ENCODE measurements at places on chromosomes 6 and 20. TPM values are rescaled to one million over a fixed set of nuclear protein-coding genes. Genes with fewer than 3 reads are reported as not detected.
A peak's percentile ranks its signal among the peaks of the same experiment; 100 is the strongest.

PRSS35 gene
- total RNA-seq: not detected

LRP11 gene
- total RNA-seq: 5.6 TPM

COX4I2 gene
- 10.4 TPM for total RNA-seq

EYA4 gene
- 66.3 TPM for total RNA-seq

COL11A2 gene
- 0.33 TPM for total RNA-seq

SLC17A1 gene
- total RNA-seq: not detected

PRPH2 gene
- 3.8 TPM for total RNA-seq

DNA sequence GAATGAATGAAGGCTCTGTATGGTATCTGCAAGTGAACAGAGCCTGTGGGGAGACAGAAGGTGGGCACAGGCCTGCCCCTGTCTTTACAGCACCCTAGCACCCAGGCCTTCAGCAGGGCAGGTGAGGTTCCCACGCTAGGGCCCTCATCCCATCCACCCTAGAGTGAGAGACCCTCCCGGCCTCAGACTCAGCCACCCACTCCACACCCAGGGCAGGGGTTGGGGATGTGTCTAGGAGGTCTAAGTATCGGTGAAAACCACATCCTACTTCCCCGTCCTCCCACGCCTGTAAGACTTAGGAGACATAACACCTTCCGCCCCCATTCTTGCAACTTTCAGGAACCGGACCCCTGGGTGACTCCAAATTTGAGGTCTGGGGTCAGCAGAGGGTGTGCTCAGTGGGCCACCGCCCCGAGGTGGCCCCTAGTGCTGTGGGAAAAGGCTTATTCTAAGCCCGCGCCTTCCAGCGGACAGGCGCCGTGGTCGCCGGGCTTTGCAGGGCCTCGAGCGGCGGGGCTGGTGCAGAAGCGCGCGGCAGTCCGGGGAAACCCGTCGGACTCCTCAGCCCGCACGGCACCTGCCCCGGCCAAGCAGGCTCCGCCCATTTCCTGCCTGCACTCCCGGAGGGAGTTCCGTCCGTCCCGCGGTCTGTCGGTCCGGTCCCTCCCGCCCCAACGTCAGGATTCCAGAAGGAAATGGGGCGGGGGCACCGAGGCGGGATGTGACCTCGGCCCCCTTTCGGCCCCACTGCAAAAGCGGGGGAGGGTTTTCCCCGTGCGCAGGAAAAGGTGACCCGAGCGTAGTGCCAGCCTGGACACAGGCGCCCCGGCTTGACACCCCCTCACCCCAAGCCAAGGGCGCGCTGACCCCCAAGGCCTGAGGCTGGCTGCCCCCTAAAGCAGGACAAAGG lies 868 bp downstream of the SAMD10 start:
- H3K36me3 ChIP-seq: peaks cover 10% of the 10 kb centered on the region
- peak overlapping the region; percentile 50 for H3K27ac ChIP-seq
- H3K4me1 ChIP-seq: peaks cover 33% of the 10 kb centered on the region
- no peak for DNase-seq

GRCh38 chr6:134288538-134289203 lies 29.2 kb downstream of the SGK1 start:
- H3K36me3 ChIP-seq: no peaks in the 10 kb centered on the region
- H3K4me3 ChIP-seq: no peak overlapping the region
- no peak for DNase-seq
- peaks cover 5% of the 10 kb centered on the region for H3K4me1 ChIP-seq
- H3K27ac ChIP-seq: no peak overlapping the region

GRCh38 chr20:41716911-41717310 lies 98.7 kb upstream of the CHD6 start:
- no peaks in the 10 kb centered on the region for H3K4me1 ChIP-seq
- H3K27ac ChIP-seq: no peak overlapping the region
- H3K36me3 ChIP-seq: no peaks in the 10 kb centered on the region
- no peak overlapping the region for H3K4me3 ChIP-seq

GRCh38 chr20:24422091-24422760 lies 47.2 kb upstream of the SYNDIG1 start:
- H3K27ac ChIP-seq: no peak overlapping the region
- no peaks in the 10 kb centered on the region for H3K27me3 ChIP-seq
- DNase-seq: no peak
- H3K36me3 ChIP-seq: no peaks in the 10 kb centered on the region
- H3K4me1 ChIP-seq: no peaks in the 10 kb centered on the region

DNA sequence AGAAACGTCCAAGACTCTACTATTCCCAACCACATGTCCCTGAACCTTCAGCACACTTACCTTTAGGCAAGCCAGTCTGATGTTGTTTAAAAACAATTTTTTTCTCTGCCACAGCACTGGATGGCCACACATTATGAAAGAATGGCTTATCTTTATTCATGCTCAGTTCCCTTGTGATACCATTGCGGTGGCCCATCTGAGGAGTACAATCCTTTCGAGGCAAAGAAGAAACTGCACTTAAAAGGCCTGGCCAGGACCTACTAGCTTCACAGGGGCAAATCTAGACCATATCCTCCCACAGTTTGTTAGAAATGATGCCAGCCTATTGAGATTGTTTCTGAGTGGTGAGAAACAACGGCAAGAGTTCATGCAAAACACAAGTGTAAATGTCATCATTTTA lies 88.4 kb upstream of the PLEKHG1 start:
- no peak overlapping the region for H3K27ac ChIP-seq
- no peak overlapping the region for H3K4me3 ChIP-seq
- H3K27me3 ChIP-seq: no peaks in the 10 kb centered on the region

DNA sequence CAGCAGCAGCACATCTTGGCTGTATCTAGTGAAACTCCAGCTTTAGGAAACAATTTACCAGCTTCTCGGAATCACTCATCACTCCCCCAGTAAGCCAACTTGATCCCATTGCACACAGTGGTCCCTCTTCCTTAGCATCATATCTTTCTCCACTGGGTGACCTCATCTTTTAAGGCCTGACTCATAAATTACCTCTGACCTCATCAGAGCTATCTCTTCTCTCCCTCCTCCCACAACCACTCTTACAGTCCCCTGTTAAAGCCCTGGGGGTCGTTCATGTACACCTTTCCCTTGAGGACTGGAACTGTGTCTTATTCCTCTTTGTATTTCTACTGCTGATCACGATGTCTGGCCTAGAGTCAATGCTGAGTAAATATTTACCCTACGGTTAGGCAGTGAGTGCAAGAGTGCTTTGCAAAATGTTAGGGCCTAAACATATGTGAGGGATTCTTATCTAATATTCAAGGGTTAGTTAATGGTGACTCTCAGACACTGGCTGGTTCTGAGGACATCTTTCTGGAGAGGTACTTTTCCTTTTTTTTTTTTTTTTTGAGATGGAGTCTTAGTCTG lies 187.2 kb downstream of the LRFN2 start:
- no peaks in the 10 kb centered on the region for H3K27me3 ChIP-seq
- DNase-seq: no peak
- H3K4me1 ChIP-seq: peaks cover 26% of the 10 kb centered on the region
- no peak overlapping the region for H3K27ac ChIP-seq

DNA sequence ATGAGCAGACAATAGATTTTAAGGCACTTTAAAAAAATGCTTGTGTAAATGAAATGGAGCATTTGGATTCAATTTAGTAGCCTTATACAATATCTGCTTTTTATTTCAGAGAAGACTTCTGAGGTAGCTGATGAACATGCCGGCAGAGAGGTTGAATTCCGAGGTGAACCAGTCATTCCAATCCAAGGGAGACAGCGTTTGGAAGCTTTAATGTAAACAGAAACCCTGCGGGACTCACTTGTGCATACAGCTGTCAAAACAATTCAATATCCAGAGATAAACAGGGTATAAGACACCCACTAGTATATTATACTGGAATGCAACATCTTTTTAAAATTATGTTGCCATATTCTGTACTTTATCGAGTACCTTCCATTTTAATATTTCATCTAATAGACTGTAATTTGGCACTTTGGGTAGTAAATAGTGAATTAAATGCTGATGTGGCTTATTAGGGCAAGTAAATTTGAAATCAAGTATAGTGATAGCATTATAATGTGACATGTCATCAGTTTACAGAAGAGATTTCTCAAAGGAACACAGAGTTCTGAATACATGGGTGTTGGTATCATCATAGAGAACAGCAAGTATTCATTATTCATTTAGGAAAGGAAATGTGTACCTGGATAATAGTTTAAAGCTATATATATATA lies 347.7 kb downstream of the PRKN start:
- H3K27me3 ChIP-seq: no peaks in the 10 kb centered on the region
- peaks cover 4% of the 10 kb centered on the region for H3K4me1 ChIP-seq
- no peak overlapping the region for H3K4me3 ChIP-seq
- H3K36me3 ChIP-seq: no peaks in the 10 kb centered on the region
- no peak for DNase-seq
- no peak overlapping the region for H3K27ac ChIP-seq

DNA sequence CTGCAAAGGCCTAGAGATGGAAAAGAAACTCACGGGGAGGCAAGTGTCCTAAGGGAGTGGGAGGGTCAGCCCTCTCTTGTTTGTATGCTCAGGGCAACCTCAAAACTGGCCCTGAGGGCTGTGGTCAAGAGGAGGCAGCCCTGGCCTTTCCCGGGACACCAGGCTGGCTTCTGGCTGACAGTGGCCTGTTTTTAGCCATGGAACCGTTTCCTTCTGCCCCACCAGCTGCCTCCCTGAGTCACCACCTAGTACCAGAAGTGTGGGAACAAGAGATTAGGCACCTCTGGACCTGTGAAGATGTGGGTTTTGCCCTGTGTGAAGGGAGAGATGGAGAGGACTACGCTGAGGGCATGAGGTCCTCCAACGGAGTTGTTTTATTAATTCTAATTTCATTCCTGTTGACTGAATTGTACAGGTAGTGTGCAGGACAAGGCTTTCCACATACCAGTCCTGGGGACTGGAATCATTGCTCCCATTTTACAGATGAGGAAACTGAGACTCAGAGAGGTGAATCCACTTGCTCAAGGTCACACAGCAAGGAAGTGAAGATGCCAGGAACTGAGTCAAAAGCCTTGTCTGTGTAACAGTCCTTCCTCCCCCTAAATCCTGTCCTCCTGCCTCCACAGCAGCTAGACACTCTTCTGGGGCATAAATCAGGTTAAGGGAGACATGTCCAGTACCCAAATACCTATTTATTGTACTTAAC lies 5.5 kb downstream of the FOXS1 start:
- no peak overlapping the region for H3K27ac ChIP-seq
- H3K27me3 ChIP-seq: no peaks in the 10 kb centered on the region

GRCh38 chr20:60485012-60485760 lies 527.0 kb downstream of the CDH26 start:
- H3K36me3 ChIP-seq: no peaks in the 10 kb centered on the region
- DNase-seq: no peak
- no peaks in the 10 kb centered on the region for H3K4me1 ChIP-seq
- no peaks in the 10 kb centered on the region for H3K27me3 ChIP-seq
- no peak overlapping the region for H3K4me3 ChIP-seq

DNA sequence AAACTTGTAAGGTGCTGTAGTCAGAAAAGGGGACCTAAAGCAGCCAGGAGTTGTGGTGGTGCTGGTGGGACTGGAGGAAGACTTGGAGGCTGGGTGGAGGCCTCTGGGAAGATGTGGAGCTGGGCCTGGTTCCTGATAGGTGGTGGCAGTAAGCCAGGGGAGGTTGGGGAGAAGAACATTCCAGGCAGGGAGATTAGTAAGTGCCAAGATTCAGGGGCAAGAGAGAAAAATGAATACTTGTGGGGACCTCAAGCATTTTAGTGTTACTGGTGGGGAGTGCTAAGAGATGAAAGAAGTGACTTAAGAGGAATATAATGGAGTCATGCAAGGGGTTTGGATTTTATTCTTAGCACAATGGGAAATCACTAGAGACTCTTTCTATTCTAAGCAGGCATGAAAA lies 79.0 kb upstream of the B3GAT2 start:
- H3K27ac ChIP-seq: no peak overlapping the region
- H3K4me1 ChIP-seq: no peaks in the 10 kb centered on the region
- H3K4me3 ChIP-seq: no peak overlapping the region
- DNase-seq: no peak
- H3K36me3 ChIP-seq: no peaks in the 10 kb centered on the region

- no peaks in the 10 kb centered on the region for H3K36me3 ChIP-seq
- H3K27ac ChIP-seq: no peak overlapping the region
- H3K4me3 ChIP-seq: no peak overlapping the region
- no peaks in the 10 kb centered on the region for H3K4me1 ChIP-seq
Observed at GRCh38 chr6:156767603-156768467, 9.3 kb upstream of the ARID1B start.

- no peaks in the 10 kb centered on the region for H3K27me3 ChIP-seq
- no peaks in the 10 kb centered on the region for H3K36me3 ChIP-seq
- H3K27ac ChIP-seq: no peak overlapping the region
- H3K4me3 ChIP-seq: no peak overlapping the region
- H3K4me1 ChIP-seq: no peaks in the 10 kb centered on the region
Observed at GRCh38 chr6:19180348-19181072, 656.7 kb upstream of the ID4 start.

DNA sequence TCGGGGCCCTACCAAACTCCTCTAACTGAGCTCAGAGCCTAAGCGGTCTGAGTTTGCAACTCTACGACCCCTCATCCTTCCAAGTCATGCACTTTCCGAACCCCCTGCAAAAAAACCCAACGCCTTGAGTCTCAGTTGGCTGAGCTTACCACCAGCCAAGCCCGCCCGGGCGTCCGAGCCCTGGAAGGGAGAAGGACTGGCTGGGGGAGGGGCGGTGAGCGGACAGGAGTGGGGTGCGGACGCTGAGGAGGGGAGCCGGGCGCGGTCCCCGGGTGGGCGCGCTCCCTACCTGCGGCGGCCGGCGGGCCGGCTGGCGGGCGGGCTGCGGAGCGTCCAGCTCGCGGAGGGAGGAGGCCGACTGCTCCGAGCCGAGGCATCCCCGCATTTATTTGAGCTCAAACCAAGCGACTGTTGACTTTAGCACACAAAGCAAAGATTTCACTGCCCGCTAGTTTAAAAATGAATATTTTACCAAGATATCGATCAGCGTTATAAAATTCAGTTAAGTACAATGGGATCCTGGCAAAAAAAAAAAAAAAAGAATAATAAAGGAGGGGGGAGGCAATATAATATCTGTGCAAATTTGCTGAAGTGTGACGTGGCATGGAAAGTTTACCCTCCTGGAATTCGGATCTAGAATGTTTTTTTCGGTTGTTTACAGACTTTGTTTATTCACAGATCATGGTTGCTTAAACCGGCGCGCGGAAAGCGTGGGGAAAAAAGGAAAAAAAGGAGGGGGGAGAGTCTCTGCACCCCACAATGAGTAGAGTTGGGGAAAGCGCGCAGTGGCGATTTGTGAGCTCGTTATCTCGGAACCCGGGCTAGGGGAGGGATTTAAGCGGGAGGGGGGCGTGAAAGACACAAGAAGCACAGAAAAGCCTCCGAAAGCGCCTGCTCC lies 5.9 kb downstream of the FOXA2 start:
- peaks cover 18% of the 10 kb centered on the region for H3K4me1 ChIP-seq
- DNase-seq: no peak

DNA sequence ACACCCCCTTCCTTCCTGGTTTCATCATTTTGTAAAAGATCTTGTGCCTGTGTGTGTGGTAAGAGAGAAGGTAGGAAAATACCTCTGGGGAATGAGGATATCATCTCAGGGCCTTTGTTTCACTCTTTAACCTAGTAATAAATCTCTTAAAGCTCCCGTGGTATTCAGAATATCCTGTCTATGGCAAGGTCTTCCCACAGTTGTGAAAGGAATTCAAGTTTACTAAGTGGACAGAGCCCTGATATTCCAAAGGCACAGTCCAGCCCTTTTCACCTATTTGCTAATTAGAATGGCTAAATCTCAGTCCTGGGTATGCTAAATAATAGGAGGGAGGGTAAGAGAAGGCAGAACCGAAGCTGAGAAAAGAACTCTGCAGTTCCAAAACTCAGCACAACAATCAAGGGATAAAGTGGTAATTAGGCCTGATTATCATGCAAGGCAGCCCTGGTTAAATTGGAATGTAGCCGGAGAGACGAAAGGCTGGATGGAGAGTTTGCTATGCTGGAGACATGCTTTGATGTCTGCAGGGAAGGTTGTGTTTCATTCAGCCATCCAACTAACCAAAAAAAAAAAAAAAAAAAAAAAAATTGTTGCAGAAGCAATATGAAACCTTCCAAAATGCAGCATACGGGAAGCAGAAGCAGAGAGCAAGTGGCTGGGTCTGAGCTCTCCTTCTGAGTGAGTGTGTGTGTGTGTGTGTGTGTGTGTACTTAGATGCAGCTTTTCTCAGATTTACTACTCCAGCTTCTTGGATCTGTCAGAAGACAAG lies 28.5 kb upstream of the PIM1 start:
- H3K4me3 ChIP-seq: no peak overlapping the region
- DNase-seq: no peak
